Activated CD4-positive, alpha-beta T cell treated with anti-CD3 and anti-CD28 coated beads for 36 hours (primary cell): ENCODE measurements at places on chromosomes 16 and 17. TPM values are rescaled to one million over a fixed set of nuclear protein-coding genes. Genes with fewer than 3 reads are reported as not detected.

- peak; percentile 63 for DNase-seq
Measured at GRCh38 chr17:35432176-35433074, at the start of gene SLFN12. Gene SLFN12 (minus strand): TSS chr17:35432500. CDS start chr17:35423028, 9,472 bp downstream.

- no peak for DNase-seq
Measured at GRCh38 chr17:59287452-59287851, 44.0 kb upstream of the YPEL2 start.

GRCh38 chr16:49837688-49838410 is 18.1 kb downstream of the ZNF423 start:
- no peak for DNase-seq

C17orf100 gene
- 2.0 TPM for total RNA-seq

DNA sequence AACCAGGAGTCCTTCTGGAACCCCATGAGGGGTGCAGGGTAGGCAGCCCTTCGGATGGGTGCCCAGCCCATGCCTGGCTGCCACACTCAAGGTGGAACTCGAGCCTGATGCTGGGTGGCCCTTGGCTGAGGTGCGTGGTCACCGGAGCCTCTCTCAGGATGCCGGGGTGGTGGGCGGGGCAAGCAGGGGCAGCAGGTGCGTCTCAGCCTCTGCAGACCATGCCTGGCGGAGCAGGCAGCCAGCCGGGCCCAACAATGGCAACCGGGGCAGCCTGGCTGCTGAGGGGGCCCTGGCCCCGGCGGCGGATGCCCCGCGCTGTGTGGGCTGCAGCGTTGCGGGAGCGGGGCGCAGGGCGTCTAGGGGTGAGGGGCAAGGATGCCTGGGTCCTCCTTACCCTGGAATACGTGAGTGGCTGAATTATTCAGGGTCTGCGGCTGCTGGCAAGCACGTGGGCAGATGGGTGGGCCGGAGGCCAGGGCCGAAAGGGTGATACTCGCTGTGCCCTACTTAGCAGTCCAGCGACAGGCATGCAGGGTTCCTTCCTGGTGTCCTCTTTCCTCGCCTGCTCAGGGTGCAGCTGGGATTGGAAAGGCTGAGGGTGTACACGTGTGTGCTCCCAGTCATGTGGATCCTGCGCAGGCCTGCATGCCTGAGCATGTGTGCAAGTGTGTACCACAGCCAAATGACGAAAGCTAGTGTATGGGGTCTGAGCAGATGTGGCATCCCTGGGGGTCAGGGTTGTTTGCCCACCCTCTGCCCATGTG is 14.6 kb downstream of the MYO15A start:
- no peak for DNase-seq

- DNase-seq: peak; percentile 81
Measured at GRCh38 chr17:2195729-2196128, 107.9 kb downstream of the SMG6 start.

GLOD4 gene
- 64.0 TPM for total RNA-seq

GRCh38 chr17:79544142-79544914 is 66.5 kb downstream of the RBFOX3 start:
- DNase-seq: no peak

PNMT gene
- total RNA-seq: not detected

GRCh38 chr16:22353191-22353919 is 21.1 kb downstream of the CDR2 start:
- no peak for DNase-seq

DNA sequence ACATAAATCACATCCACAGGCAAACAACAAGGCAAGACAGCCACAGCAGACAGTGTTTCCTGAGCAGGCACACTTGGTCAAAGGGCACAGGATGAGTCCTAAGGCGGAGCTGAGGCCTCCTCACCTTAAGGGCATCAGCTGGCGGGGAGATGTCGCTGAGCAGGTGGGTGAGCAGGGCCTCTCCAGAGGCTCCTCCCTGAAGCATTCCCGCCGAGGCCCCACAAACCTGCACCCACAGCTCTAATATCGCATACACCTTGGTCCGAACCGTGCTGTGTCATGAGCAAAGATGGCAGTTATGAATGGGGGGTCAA is 29.3 kb downstream of the PELP1 start:
- no peak for DNase-seq

- DNase-seq: no peak
Measured at GRCh38 chr16:19228052-19228451, 57.5 kb upstream of the CLEC19A start.

- DNase-seq: peak; percentile 7
Measured at GRCh38 chr16:80442779-80443178, 98.0 kb upstream of the DYNLRB2 start.

SMIM22 gene
- not detected for total RNA-seq

KCNH6 gene
- total RNA-seq: not detected

DNA sequence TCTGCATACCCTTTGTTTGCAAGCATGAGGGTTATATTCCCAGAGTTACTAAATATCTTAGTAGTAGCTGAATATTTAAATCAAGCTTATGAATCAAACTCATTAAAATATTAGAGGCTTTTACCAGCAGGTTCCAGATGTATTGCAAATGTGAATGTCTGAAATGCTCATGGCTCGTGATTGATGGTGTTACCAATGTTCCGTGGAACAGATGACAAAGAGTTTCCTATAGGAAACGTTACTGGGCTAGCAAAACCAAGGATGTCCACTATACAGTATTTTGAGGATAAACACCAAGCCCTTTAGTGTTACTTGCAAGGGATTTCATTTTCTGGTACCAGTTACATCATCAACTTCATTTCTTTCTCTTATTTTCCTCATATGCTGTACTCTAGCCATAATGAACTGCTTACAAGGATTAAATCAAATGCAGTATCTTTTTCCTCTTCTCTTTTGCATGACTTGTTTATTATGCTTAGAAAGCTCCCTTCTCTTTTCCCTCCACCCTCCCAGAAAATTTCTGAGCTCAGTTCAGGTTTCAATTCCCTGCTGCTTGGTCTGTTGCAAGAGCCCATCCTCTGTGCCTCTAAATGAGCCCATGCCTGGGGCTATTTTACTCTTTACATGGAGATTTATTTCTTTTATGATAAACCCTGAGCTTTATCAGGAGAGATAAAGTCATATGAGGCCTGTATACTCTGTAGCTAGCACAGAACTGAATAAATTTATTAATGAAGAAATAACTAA is 1537.1 kb upstream of the GOT2 start:
- no peak for DNase-seq
